ENCODE measurements at places on chromosomes 7 and 10. TPM values are rescaled to one million over a fixed set of nuclear protein-coding genes. Genes with fewer than 3 reads are reported as not detected.
A peak's percentile ranks its signal among the peaks of the same experiment; 100 is the strongest.

- DNase-seq: no peak
Observed at GRCh38 chr10:51090190-51090589, 15.9 kb downstream of the PRKG1 start.

- DNase-seq: no peak
Observed at GRCh38 chr7:138559448-138559847, 99.4 kb downstream of the TRIM24 start.

DNA sequence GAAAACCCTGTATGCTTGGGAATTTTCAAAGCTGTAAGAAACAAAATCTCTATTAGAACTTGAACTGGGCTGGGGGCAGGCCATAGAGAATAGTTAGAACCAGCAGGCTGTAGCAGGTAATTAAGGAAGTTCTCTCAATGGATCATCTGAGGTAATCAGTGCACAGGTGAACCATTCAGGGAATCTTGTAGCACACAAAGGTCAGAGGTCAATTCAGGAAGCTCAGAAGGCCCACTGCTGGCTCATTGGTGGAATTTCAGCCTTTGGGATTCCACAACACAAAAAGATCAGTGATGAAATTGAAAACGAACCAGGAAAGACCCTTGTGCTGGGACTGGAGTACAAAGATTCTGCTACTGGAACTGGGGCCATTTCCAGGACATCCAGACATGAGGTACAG is 82.0 kb downstream of the TMEM168 start:
- DNase-seq: no peak

- DNase-seq: no peak
Observed at GRCh38 chr7:148645898-148646297, 52.8 kb upstream of the CUL1 start.

- DNase-seq: no peak
Observed at GRCh38 chr7:142800699-142801260, 30.0 kb downstream of the PRSS2 start.

- DNase-seq: peak; percentile 41
Observed at GRCh38 chr10:43417950-43418768, 9.2 kb upstream of the HNRNPF start.

- no peak for DNase-seq
Observed at GRCh38 chr7:80719261-80719660, 80.8 kb downstream of the CD36 start.

The CASTOR2 gene
- 11.8 TPM for polyA plus RNA-seq
